ENCODE measurements at places on chromosomes 16 and 17.

- no peak for DNase-seq
Measured at GRCh38 chr17:557371-557770, 157.3 kb downstream of the VPS53 start.

- DNase-seq = no peak
Measured at GRCh38 chr17:16997514-16998429, 25.9 kb upstream of the TNFRSF13B start.

GRCh38 chr16:86151239-86151851 is 252.4 kb downstream of the IRF8 start:
- no peak for DNase-seq

DNA sequence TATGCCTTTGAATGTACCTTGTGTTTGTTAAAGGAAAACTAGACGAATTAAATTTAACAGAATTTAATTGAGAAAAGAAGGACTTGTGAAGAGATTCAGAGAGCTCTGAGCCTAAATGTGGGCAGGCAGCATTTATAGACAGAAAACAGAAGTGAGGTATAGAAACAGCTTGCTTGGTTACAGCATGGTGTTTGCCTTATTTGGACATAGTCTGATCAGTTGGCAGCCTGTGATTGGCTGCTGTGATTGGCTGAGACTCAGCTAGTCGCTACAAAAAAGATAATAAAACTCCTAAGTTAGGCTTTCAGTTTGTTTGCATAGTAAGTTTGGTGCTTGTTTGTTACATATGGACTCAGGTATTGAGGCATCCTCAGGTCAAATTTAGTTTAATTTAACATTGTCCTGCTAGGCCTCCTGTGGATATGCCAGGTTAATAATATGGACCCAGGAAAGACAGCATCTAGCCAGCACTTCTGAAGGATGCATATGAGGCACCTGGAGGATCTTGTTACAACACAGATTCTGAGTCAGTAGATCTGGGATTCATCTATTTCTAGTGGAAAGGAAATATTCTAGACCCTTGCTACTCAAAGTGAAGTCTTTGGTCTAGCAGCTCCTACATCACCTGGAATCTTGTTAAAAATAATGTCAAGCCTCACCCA is 43.4 kb downstream of the SLFN5 start:
- DNase-seq = no peak

- DNase-seq = no peak
Measured at GRCh38 chr16:12898551-12898950, 2.8 kb upstream of the SHISA9 start.

DNA sequence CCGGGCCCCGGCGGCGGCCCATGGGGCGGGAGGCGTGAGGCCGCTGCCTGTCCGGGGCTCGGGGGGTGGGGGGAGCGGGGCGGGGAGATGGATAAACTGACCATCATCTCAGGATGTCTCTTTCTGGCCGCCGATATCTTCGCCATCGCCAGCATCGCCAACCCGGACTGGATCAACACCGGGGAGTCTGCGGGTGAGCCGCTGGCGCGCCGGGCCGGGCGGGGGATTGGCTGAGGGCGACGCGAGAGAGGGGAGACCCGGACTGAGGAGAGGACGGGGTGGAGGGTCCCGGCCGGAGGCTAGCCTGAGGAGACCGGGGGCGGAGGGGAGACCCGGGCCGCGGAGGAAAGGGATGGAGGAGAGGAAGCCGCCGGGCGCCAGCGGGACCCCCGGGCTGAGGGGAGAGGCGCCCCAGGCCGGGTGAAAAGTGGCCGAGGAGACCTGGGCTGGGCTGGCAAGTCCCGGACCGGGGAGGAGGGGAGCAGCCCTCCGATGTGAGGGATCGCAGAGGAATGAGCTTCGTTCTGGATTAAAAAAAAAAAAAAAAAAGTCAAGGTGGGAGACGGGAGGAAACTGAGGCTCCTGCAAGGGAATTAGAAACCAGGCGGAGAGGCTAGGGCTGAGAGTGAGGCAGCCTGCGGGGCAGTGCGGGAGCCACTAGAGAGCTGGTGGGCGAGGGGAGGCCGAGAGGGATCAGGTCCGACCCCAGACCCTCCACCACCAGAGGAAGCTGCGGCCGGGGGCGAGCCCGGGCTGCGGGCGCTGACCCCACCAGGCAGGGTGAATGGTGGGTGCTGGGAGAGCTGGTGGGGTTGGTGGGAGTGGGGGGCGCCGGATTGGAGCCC is 526 bp downstream of the MOSMO start:
- DNase-seq = no peak

Measured in stimulated activated CD8-positive, alpha-beta memory T cell treated with anti-CD3 and anti-CD28 coated beads, Interleukin-7, amount 100 ng/mL, for 24 hours (primary cell).